ENCODE measurements at places on chromosomes 2 and 18. TPM values are rescaled to one million over a fixed set of nuclear protein-coding genes. Genes with fewer than 3 reads are reported as not detected.

Gene SMCHD1
- total RNA-seq = 96.6 TPM

Gene CPO
- total RNA-seq = under 0.01 TPM

Gene REV1
- 32.1 TPM for total RNA-seq

Gene MYCN
- total RNA-seq = not detected

Gene ADAM23
- total RNA-seq = 3.1 TPM

Gene DTNA
- total RNA-seq = 28.2 TPM

Gene SFTPB
- total RNA-seq = not detected

Gene C2orf72
- total RNA-seq = 0.33 TPM

Gene ANKRD53
- 1.3 TPM for total RNA-seq

Gene STPG4
- total RNA-seq = 0.33 TPM

Gene LAPTM4A
- total RNA-seq = 155 TPM

Gene KCNJ3
- not detected for total RNA-seq

Gene CCBE1
- total RNA-seq = 60.9 TPM
